Thymus (tissue), 14 donors: ENCODE measurements at places on chromosomes 6 and 20.
A peak's percentile ranks its signal among the peaks of the same experiment; 100 is the strongest.

DNA sequence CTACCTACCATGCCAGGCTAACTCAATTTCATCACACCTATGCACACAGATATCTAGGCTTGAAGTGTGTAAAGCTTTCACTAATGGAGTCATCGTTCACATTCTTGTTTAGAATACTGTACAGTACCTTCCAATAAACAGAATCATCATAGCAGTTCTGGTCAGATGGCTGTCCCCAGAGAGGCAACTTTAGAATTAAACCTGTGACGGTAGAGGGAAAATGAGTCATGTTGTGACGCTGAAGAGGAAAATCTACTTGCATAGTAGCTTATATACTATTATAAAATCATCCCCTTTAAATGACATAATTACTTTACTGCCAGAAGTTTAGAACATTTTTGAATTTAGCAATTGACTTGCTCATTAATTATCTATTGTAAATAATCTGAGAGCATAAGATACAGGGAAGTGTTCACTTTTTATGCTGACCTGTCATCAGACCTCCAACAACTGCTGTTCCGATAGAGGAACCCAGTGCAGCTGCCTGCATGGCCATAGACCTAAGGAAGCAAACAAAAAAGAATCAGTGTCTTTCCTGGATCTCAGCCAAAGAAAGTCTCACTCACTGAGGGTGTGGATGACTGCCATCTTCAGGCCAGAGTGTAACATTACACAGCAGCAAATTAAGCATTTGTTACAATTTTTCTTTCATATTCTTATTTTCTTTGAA is 29.8 kb downstream of the RHAG start:
- DNase-seq, result peak; percentile 69

- no peak for DNase-seq
These were observed 750 bp upstream of the PAK5 start for GRCh38 chr20:9839626-9840025.

DNA sequence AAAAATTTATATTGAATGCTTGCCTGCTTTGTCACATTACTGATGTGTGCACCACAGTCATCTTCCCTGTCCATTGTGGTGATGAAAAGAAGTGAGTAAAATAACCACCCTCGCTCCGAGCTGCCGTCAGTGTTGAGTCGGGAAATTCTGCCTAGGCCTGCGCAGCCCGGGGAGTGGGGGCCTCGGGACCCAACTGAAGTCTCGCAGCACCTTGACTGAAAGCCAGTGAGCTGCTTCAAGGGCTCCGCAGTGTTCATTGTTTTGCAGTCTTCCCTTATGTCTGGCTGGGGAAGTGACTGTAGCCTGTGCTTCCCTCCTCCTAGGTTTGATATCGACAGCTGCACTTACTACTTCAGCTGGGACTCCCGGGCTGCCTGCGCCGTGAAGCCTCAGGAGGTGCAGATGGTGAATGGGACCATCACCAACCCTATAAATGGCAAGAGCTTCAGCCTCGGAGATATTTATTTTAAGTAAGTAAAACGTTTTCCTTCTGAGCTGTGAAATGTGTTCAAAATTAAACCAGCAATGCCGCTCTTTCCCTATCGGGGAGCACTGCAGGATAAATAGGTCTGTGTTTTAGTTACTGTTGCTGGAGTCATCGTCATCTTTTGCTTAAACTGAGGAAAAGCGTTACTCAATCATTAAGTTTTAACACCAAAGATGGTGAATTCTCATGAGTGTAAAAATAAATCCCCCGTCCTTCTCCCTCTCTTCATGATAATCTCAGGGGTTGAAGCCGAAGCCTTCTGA is 32.7 kb upstream of the SLC22A1 start:
- no peak for DNase-seq

DNA sequence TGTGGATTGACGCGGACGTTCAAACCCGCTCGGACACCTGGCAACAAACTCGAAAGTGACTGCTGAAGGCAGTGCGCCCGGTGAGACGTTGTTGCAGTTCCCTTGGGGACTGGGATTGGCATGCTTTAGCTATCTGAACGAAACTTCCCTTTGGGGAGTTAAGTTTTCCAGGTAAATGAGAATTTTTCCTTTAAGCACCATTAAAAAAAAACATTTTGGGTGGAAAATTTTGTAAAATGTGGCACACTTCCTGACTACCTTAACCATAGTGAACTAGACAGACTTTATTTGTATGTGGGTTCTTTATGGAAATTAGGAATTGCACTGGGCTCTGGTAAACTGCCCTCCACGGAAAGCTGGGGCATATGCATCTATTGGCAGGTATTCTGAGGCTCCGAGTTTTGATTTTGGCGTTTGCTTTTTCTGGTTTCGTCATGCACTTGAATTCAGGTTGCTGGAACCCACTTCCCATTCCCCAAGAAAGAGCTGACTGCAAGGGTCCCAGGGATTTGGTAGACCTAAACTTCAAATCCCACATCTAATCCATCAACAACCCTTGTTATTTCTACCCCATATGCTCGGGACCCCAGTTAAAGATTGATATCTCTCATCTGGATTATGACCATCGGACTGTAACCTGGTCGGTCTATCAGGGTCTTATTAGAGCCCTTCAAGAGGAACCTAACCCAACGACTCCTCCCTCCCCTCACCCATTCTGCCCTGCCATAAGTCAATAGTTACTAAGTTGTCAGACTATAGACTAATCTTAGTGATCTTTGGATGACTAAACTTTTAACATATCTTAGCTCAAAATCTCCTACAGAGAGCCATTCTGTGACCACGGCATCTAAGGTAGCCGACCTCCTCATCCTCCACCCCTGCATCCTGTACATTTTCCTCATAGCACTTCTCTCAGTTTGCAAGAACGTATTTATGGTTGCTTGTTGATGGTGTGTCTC is 800 bp upstream of the DYNLT1 start:
- no peak for DNase-seq
